ENCODE measurements at places on chromosomes 2 and 18. TPM values are rescaled to one million over a fixed set of nuclear protein-coding genes. Genes with fewer than 3 reads are reported as not detected.

DNA sequence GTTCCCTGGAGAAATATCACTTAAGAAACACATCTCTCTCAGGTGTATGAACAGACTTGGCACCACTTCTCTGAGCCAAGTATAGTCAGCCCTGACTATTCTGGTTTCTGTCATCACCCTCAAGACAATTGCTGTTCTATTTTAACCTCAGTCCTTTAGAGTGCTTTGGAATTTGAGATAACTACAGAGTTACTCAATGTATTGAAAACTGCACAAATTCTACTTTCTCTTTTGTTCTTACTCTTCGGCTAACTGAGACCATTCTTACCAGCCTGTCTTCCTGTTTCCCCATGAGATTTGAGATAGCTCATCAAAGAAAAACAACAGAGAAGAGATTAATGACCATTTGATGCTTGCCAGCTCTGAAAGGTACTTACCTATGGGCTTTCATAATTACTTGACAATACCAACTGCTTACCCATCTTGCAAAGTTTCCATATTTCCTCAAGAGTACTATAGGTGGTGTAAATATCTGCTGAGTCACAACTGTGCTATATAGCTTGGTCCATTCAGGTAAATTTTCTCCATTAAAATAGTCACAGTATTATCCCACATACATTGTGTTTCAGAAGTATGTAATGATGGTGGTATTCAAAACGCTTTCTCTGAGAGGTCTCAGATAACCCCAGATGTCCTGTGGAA, 467.5 kb upstream of the CHST9 start:
- no peak for DNase-seq

GRCh38 chr2:217016796-217017419, 157.0 kb upstream of the TNP1 start:
- DNase-seq, result no peak

GRCh38 chr2:216159646-216160045, 50.5 kb downstream of the XRCC5 start:
- DNase-seq, result no peak

DNA sequence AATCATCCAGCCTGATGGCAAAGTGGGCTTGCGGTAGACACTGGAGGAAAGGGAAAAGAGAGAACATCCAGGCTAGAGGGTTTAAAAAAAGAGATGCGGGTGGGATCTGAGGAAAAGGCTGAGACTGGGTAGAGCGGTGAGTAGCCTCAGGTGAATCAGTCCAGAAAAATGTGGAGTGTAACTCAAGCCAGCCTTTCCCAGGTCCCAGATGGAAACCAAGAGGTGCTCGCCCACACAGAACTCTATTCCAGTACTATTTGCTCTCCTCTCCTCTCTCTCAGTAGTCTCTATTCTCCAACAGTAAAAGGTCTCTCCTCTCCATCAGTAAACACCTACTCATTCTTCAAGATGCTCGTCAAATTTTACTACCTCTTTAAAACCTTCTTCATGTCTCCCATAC, 38.3 kb upstream of the NRP2 start:
- DNase-seq, result no peak

DNA sequence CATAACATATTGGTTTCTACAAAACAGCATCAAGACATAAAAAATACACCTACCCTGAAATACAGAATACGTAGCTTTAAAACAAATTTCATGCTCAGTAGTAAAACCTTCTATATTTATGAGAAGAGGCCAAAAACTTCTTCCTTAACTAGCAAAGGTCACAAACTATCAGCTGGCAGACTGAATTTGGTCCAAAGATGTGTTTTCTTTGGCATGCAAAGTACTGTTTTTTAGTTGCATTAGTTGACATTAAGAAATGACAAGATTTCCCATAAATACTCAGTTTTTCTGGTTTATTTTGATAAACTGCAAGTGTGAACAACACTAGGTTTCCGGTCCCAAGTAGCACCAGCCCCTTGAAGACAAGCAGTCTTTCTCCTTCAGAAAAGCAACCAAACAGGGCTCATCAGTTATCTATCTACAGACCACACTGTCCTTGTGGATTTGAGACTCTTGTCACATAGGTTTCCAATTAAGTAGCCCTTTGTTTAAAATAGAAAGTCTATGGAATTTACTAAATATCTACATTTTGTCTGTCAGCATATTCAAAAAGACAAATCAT, 35.6 kb downstream of the SLC25A12 start:
- no peak for DNase-seq

DNA sequence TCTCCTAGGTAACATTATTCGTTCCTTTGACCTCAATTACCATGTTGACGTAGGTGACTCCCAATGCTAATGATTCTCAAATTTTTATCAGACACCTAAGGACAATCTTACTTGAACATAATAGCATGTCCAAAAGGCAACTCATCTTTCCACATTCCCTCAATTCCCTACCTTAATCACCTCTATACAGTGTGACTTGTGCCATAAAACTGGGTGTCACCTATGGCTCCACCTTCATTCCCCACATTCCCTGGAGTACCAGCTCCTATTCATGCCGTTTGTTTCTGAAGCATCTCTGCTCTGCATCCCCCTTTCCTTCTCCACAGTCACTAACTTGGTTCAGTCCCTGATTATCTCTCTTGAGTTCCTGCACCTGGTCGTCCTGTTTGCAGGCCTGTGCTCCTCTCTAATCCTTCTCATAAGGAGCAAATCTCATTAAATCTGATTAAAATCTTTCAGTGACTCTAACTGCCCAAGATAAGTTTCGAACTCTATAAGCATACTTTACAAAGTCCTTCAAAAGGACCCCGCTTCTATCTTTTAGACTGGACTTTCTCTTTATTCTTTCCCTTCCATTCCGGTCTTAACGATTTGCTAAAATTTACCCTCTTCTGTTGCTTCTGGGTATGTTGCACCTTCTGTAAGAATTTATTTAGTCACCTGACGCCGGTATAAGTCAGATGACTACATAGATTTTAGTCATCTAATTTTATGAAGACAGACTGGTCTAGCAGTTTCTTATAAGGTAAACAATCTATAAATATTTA, 128.7 kb downstream of the OSBPL1A start:
- DNase-seq, result peak; percentile 17

GRCh38 chr2:167987026-167987425, 260.4 kb downstream of the STK39 start:
- DNase-seq, result no peak

DNA sequence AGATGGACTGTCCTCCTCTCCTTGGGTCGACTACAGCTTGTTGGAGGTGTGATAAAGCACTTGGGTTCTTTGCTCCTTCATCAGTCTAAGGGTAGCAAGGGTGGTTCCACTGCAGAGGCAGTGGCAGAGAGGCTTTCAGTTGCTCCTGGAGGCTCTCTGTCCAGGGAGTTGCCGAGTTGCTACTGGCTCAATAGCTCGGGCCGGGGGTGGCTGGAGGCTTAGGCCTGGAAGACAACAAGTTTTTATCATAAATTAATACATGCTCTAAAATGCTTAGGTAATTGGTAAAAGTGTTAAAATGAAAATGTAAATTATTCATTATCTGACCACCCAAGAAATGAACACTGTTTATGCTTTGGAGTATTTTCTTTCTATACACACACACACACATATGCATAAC, 162.0 kb upstream of the NRP2 start:
- no peak for DNase-seq

DNA sequence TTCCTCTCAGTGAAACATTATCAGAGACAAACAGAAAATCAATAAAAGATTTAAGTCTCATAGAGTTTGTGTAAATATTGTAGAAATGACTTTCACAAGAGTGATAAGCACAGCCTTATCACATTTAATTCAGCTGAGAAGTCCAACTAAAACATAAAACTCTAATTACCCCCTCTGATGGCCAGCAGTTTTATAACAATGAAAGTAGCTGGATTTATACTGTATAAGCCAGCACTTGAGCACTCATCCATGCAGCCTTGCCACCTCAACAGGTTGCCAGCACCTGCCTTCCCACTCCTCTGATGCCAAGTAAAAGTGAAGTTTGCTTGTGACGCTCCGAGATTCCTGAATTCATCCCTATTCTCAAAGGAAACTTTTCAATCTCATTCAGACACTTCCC, 103.0 kb upstream of the STK39 start:
- DNase-seq, result no peak

- DNase-seq, result no peak
Observed at GRCh38 chr2:201798252-201798913, 8.0 kb upstream of the CDK15 start.

GRCh38 chr18:58499527-58500221, 129.2 kb downstream of the ALPK2 start:
- no peak for DNase-seq

NGEF gene
- 3.2 TPM for total RNA-seq

AFF3 gene
- 5.2 TPM for total RNA-seq

SH3BP4 gene
- 35.9 TPM for total RNA-seq

IL36B gene
- total RNA-seq, result not detected

LINC00305 gene
- total RNA-seq, result 0.32 TPM

ITGB6 gene
- total RNA-seq, result 41.1 TPM

Measured in hepatocyte (in vitro differentiated cells).